GM18507 (cell line): ENCODE measurements at places on chromosomes 4 and X.

- no peak for DNase-seq
Measured at GRCh38 chrX:47283015-47283771, 50.4 kb downstream of the USP11 start.

DNA sequence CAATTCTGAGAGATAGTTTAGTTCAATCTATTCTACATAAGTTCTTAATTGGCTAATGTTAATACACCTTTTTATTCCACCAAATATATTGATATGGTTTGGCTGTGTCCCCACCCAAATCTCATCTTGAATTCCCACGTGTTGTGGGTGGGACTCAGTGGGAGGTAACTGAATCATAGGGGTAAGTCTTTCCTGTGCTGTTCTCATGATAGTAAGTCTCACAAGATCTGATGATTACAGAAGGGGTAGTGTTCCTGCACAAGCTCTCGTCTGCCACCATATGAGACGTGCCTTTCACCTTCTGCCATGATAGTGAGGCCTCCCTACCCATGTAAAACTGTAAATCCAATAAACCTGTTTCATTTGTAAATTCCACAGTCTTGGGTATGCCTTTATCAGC lies 11.3 kb downstream of the PPA2 start:
- no peak for DNase-seq

- no peak for DNase-seq
Measured at GRCh38 chr4:105620640-105621323, 68.4 kb downstream of the ARHGEF38 start.

DNA sequence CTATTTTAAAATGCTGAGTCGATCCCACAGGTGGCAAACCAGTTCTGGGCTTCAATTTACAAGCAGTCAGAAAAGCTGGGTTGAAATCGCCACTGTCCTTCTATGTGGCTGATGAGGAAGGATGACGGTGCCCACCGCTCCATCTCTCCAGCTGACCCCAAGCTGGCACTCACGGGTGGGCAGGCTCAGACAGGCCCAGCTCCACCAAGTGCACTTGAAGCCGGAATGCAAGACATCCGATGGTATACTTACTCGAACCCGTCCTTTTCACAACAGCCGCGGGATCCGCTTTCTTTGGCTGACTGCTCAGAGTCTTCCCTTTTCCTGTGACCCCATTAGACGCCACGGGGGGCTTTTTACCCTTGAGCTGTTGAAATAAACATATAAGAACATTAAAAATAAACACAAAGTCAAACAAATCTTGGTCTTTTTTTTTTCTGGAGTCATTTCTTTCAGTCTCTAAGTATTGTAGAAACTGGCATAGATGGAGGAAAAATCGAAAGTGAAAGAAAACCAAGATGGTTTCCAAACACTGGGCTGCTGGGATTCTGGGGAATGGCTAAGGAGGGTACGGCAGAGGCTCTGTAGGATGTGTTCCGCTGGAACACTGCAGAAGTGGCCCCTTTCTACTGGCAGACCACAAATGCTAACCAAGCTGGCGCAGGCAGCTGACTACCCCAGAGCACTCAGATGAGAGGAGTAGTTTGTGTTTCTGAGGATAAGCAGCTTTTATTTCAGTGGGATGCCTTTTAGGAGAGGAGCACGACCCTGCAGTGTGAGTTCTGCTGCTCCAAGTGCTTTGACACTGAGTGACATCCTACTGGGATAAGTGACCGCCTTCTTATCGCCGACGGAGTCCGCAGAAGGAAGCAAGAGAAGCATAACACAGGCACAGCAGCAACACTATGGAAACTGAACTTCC lies 160.9 kb downstream of the AFAP1 start:
- no peak for DNase-seq

GRCh38 chr4:103482471-103482870 lies 237.3 kb downstream of the TACR3 start:
- DNase-seq, result no peak

GRCh38 chr4:171639540-171639939 lies 173.7 kb upstream of the GALNTL6 start:
- DNase-seq, result no peak

GRCh38 chr4:168604496-168605373 lies 107.9 kb downstream of the PALLD start:
- DNase-seq, result no peak

- DNase-seq, result no peak
Measured at GRCh38 chr4:184318852-184319251, 101.2 kb upstream of the ENPP6 start.

GRCh38 chrX:42269186-42269585 lies 345.8 kb upstream of the CASK start:
- no peak for DNase-seq

GRCh38 chr4:7777017-7777710 lies 162.5 kb downstream of the AFAP1 start:
- no peak for DNase-seq

DNA sequence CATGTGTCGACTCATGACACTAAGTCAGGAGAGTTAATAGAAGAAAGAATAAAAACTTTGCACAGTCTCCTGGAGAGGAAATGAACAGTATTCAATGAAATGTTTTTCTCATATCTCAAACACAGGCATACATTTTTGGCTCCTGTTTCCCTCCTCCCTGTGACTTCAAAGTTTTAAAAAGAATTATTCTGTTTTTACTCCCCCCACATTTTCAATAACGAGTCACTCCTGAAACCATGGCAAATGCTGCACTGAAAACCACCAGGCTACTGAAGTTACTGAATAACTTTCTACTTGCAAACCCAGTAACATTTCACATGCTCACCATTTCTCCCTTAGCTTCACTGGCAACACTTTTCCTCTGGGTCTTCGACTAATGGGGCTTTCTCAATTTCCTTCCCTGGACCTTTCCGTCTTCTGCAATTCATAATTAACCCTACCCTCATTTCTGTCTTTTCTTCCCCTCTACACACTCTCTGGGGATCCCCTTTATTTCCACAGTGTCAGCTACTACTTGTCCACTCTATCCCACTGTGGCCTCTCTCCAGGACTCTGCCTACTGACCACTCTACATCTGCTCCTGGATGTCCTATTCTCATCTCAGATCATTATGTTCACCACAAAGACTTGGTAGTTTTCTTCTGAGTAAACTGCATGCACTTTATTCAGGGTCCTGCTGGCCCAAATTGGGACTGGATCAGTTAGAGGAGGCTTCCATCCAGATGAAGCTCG lies 225.8 kb upstream of the ETNPPL start:
- DNase-seq, result no peak

DNA sequence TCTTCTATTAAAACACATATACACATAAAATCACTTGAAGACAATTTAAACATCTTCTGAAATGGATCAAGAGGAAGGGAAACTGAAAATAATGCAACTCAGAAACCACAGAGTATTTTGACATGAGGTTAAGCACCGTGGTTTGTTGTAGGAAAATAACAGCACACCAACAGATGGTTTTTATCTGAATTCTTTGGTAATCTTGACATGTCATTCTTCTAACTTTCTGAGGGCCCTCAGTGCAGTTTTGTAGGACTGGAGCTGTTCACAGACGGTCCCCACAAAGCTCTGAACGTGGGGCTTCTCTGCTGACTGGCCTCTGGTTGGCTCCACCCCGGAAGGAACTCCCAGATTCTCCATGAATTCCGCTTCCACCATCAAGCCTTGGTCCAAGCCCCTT lies 16.0 kb upstream of the TLR8 start:
- no peak for DNase-seq

DNA sequence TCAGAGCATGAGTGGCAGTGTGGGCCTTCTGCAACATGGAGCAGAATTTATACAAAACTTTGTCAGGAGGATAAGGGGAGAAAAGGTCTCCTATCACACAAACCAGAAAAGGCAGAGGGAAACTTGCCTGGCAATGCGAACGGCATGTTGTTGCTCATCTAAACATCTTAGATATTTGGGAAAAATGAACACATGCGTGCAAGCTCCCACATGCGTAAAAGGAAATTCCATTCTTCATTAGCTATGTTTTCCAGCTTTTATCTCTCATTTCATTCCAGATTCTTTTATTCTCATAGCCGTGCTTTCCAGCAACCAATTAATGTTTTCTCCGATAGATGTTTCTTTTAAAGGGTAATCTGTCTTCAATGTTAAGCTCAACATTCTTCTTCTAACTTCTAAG lies 31.3 kb upstream of the GBA3 start:
- DNase-seq, result no peak

DNA sequence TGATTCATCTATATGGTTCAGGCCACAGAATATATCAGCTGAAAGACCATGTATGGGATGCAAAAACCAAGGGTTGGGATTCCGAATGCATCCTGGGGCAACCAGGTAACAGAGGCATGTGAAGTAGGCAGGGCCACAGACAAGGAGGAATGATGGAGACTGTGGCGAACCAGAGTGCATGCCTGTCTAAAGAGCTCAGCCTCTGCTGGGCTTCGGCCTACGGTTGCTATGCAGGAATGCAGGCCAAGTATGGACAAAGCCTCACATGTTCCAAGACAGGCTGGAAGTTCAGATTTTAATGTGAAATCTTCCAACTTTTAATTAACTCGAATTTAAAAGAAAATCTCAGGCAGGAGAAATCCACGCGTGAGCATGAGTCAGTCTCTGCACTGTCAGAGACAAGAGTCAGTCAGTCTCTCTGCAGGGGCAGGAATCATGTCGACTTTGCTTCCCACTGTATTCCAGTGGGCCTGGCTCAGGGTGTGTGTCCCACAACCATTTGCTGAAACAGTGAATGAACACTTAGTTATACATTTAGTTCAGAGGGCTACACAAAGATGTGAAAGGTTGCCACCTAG lies 344.4 kb downstream of the UNC5C start:
- no peak for DNase-seq

GRCh38 chr4:80311130-80311529 lies 24.4 kb upstream of the CFAP299 start:
- DNase-seq, result no peak

DNA sequence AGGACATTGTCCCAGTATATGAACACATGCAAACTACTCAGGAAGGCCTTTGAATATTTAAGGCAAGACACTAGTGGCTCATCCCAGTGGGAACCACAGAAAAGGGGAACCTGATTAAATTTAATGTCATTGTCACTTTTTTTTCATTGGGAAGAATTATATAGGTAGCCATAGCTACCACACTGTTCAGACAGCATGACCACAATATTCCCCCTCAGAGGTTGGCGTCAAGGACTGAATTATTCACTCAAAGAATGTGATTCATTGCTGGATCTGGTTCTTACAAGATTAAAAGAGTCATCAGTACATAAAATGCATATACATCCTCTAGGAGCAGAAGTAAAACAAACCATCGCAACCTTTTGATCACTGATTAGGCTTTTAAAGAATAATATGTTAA lies 92.0 kb upstream of the SMARCAD1 start:
- no peak for DNase-seq

GRCh38 chr4:55635741-55636655 lies at the start of gene NMU:
TSS of gene NMU (minus strand) at chr4:55636298. CDS start at chr4:55636192, 106 bp downstream.
- DNase-seq, result no peak

- DNase-seq, result no peak
Measured at GRCh38 chr4:154344686-154345085, 146.9 kb downstream of the DCHS2 start.

GRCh38 chr4:137530176-137530575 lies 2.1 kb downstream of the PCDH18 start:
- no peak for DNase-seq

DNA sequence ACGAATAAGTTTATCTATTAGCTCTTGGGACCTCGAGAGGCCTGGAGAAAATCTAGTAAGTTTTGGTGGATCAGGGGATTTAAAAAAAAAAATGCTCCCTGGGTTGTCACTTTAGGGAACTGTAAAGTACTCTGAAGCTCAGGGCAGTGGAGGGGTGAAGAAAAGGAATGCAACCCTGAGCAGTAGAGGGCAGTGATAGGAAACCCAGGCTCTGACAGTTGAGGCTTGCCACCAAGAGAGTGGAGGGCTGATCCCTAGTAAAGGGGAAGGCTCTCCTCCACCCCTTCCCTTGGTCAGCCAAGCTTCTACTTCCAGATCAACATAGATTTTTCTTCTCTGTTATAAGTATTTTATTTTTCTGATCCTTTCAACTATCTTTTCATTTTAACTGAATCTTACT lies 73.1 kb downstream of the FBXO8 start:
- DNase-seq, result no peak

GRCh38 chr4:76709772-76710090 lies 188.2 kb downstream of the SOWAHB start:
- DNase-seq, result no peak

DNA sequence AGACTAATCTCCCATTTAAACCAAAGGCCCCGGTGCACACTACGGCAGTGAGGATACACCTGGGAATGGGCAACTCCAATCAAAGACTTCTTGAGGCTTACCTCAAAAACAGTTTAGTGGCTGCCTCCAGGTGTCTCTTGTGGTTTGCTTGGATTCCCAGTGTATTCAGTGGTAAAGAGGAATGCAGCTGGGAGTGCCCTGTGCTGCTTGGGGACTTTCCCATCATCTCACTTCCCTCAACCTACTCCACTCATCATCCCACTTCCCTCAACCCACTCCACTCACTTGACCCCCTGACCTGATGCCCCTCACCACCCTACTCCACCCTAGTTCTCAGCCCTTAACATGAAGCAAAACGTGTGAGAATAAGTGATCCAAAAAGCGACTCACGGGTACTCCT lies 177.3 kb upstream of the ETNPPL start:
- DNase-seq, result no peak

GRCh38 chr4:151700566-151701316 lies 60.1 kb downstream of the GATB start:
- no peak for DNase-seq

- no peak for DNase-seq
Measured at GRCh38 chrX:50375481-50376267, 95.0 kb downstream of the DGKK start.

DNA sequence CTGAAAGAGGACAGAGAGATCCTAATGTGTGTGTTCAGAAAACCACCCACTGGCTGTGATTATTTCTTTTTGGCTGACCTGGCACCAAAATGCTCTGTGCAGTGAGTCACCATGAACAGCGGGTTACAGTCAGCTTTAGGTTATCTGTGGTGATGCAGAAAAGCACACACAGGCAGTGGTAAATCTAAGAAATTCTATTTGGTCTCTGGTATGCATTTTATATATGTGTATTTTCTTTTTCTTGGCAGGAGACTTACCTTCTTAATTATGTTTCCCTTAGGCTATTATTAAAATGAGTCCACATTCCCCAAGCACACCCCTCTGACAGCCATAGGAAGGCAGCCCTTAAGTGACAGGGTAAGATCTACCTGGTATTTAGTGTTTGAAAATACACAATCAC lies 79.1 kb upstream of the TFDP3 start:
- no peak for DNase-seq
